AML-193 (cell line): ENCODE measurements at places on chromosomes 6 and 20.

GRCh38 chr6:12748411-12748810 is 31.8 kb downstream of the PHACTR1 start:
- no peak for DNase-seq

- no peak for DNase-seq
These were observed 1405.1 kb downstream of the GRIK2 start for GRCh38 chr6:102798636-102799035.

DNA sequence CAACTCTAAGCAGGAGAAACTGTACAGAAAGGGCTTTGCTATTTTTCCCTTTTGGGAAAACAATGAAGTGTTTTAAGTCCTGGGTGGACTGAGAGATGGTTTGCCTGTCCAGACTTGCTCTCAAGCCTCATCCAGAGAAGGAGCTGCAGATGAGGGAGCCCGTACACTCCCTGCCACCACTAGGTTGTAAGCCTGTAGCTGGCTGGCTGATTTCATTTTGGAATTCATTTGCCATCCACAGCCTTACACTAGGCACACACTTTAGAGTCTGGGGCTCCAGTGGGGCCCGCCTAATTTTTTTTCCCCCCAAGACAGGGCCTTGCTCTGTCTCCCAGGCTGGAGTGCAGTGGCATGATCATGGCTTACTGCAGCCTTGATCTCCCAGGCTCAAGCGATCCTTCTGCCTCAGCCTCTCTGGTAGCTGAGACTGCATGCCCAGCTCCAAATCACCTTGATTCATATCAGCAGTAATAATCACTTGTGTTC is 28.4 kb downstream of the POFUT1 start:
- DNase-seq: no peak

GRCh38 chr6:17455919-17456318 is 62.5 kb downstream of the CAP2 start:
- DNase-seq: no peak

DNA sequence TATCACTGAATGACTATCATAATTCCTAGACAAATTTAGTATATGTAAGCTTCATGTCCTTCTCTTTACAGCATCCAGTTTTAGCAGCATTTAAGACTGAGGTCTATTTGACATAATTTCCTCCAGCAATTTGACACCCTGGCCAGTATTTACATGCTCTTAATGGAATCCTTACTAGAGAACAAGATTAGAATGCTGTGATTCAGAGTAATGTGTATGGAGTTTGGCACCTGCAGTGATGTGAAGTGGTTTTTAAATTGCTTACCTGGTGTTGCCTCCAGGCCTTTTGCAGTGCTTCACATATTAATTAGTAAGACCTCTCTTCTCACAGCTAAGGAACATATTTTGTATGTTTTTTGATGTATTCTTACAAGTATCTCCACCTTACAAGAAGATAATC is 9.8 kb downstream of the NKX2-4 start:
- DNase-seq: no peak

DNA sequence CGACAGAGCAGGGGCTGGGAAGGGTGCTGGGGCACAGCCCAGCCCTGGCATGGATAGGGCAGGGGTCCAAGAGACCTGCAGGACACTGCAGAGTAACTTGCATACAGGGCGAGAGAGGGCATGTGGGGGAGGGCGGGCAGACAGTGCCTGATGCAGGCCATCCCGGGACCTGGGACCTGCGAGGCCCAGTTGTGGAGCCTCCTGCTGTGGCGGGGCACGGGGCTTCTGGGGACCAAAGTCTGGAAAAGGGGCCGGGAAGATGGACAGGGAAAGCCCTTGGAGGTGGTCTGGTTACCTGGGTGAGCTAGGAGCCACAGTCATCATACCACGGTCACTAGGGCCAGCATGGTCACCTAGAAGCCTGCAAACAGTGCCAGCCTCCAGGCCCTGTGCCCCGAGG is 412 bp upstream of the TUBB1 start:
- no peak for DNase-seq

GRCh38 chr6:158761746-158762145 is 57.4 kb downstream of the EZR start:
- no peak for DNase-seq

DNA sequence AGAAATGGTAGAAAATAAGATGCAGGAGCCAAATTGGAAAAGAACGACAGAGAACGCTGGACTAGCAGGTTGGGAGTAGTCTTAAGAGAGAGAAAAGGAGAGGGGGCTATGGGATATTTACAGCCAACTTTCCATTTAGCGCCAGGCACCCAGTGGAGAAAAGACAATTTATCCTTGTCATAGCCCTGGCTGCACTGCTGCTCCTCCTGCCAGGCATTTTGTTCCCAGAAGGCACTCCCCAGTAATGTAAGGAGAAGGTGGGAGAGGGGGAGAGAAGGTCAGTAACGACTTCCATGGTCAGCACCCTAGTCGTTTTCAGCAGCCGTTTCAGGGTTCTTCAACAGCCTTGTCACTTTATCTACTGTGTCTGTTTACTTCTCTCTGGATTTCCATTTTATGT is 159.0 kb downstream of the TRMT11 start:
- no peak for DNase-seq

- no peak for DNase-seq
These were observed 431.9 kb downstream of the PKHD1 start for GRCh38 chr6:51655517-51655916.

GRCh38 chr6:133326584-133326983 is 85.4 kb downstream of the EYA4 start:
- no peak for DNase-seq

GRCh38 chr6:15265787-15266186 is 19.9 kb downstream of the JARID2 start:
- no peak for DNase-seq

DNA sequence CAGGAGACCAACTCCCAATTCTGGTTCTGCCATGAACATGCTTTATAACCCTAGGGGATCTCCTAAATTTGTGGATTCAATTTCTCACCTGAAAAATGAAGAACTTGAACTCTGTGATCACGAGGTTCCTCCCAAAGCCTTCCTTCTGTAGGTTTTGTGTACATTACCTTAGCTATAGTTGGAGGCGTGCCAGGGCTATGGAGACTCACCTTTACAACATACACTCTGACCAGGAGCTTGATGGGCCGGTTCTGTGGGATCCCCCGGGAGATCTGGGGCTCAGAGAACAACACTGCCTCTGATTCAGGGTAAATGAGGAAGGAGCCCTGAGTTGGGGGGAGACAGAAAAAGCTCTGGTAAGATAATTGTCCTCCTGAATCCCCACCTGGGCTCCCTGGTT is 34.1 kb downstream of the ERGIC3 start:
- no peak for DNase-seq

DNA sequence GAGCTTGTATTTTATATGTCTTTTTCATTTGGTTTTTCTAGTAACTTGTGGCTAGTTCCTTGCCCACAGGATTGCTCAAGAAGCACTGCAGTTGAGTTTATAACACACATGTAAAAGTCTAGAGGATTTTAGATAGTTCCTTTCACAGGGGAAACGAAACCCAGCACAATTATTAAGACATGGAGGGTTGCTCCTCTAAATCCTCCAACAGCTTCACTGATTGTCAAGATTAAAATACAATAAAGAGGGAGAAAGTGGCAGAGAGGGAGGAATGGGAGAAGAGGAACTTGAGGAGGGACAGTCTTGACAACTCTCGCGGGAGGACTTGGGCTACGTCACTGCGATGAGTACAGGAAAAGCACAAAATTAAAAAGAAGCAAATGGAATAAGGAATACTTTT is 9.7 kb upstream of the TBC1D7 start:
- DNase-seq: peak; percentile 90

- DNase-seq: no peak
These were observed 64.4 kb downstream of the SULF2 start for GRCh38 chr20:47720636-47721427.

- DNase-seq: peak; percentile 8
These were observed at the start of gene NOL4L for GRCh38 chr20:32585011-32585585. Gene NOL4L (minus strand): TSS chr20:32585333. CDS start chr20:32584890, 443 bp downstream.

DNA sequence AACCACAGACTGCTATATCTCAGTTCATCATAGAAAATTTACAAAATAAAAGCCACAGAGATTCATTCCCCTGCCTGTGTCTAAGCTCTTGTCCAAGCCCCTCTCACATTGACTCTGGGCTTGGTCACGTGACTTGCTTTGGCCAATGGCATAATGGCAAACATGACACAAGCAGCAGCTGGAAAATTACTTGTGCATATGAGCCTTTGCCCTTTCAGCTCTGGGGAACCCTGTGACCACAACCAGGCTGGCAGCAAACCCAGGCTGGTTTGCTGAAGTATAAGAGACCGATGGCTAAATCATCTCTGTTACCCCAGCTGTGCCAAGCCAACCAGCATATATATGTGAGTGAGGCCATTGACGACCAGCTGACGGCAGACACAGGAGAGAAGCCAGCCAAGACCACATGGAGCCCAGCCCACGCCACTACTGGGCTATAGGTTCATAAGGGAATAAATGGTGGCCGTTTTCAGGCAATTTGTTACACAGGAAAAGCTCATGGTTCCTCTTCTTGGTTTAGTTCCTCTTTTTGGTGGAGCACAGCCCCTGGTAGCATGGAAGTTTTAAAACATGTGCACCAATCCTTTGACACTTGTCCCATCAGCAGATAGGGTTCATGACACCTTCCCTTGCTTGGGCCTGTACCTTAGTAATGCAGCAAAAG is 31.8 kb upstream of the RSPO4 start:
- peak; percentile 62 for DNase-seq

DNA sequence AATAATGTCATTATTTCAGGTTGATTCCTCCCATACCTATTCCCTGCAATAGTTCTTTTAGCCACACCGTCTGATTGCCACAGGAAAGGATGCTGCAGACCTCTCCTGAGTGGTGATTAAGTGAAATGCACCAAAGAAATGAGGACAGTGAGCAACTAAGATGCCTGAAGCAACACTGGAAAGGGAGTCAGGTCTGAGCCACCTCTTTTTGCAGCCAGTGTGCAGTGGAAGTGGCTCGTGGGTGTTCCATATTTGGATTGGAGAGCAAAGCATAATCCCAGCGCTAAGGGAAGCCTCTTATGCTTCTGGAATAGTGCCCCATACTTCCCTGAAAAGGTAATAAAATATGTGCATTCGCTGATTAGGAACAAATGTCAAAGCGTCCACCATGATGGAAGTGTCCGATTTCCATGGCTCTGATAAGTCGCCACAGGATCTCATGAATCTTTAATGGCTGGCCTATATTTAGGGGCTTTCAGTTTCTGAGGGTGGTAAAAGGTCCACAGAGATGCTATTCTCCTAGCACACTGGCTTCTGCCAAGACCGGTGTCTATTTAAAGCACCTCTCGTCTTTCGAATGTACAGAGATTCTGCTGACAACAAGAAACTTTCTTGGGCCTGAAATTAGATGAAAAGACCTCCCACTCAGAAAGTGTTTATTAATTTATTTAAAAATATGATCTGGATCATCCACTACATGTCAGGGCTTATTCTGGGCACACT is 253.9 kb downstream of the SLC24A3 start:
- DNase-seq: no peak

DNA sequence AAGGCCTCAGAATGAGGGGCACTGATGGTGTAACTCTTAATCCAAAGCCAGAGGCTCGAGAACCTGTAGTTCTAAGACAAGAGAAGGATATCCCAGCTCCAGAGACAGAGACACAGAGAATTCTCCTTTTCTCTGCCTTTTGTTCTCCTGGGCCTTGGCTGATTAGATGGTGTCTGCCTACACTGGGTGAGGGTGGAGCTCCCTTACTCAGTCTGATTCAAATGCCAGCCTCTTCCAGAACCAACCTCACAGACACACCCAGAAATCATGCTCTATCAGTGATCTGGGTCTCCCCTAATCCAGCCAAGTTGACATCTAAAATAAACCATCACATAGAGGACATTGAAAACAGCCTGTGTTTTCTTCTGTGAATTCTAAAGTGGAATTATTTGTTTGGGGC is 68.0 kb upstream of the SMIM28 start:
- no peak for DNase-seq

- no peak for DNase-seq
These were observed 77.9 kb upstream of the CITED2 start for GRCh38 chr6:139452148-139452876.

GRCh38 chr6:133377219-133377618 is 136.1 kb downstream of the EYA4 start:
- no peak for DNase-seq

DNA sequence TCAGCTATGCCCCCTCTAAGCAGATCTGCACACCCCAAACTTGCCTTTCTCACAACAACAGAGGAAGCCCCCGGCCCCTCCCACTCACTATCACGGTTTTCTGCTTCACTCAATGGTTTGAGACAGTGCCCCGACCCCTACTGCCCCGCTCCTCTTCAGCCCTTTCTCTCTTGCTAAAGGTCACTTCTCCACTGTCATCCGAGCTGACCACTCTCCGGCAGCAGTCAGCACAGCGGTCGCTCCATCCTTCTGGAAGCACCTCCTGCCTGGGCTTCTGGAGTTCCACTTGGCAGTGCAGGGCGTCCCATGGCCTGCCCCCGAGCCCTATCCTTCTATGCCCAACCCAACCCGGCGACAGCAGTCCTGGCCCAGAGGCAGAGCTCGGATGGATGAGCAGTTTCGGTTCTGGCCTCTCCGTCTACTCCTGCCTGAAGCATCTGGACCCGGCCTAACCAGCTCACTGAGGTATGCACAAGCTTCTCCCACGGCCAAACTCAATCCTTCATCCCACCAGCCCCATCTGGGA is 4.1 kb downstream of the CTSZ start:
- DNase-seq: no peak

DNA sequence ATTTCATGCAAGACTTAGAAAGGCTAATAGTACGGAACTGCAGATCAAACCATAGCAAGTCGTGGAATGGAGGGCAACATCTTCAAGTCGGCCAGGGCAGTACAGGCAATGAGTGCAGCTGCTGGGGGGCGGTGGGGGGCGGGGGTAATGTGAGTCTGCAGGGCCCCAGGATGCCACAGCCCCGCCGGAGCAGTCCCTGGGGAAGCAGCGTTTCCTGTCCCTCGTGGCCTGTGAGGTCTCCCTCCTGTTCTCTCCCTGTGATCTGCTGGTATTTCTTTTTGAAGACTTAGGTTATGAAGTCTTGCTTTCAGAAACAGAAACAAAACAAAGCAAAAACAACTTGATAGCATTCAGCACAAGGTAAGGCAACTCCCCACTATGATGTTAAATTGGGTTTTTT is 351.9 kb downstream of the FOXA2 start:
- DNase-seq: no peak

GRCh38 chr6:139473231-139473701 is 98.8 kb upstream of the CITED2 start:
- DNase-seq: no peak
